AG08396 (cell line): ENCODE measurements at places on chromosomes 1 and 21.
A peak's percentile ranks its signal among the peaks of the same experiment; 100 is the strongest.

DNA sequence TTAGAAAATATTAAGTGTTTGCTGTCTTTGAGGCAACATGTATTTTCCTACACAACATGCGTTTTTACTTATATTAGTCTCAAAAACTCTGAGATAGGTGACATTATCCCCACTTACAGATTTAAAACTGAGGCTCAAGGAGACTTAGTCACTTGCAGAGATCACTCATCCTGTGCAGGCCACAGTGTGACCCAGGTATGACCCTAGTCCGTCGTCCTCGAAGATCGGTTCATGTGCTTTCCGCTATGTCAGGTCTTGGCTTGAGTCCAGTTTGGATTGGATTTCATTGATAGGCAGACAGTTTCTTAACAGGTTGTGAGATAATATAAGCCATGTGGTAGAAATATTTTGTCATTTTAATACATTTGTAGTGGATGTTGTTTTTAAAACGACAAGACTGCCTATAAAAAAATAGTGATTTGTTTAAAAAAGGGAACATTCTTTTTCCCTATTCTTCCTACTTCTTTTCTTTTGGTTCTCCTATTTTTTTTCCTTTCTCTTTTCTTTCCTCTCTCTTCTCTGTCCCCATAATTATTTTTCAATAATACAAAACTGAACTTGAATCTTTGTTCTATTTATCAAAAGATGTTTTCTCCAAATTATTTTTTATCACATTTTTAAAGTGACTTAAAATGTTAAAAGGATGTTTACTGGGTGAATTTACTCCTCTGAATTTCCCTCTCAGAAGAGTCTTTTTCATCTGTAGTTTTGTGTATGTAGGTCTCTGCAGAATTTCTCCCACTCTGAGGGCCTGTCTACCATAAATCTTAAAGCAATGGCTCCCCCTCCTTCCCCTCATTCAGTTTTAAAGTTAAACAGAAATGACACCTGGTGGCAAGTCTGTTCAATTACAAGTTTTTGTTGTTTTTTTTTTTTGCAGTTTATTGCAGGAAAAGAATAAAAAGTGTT, 81.8 kb downstream of the PHTF1 start:
- DNase-seq, result peak; percentile 40

GRCh38 chr1:205061665-205062069, 18.7 kb downstream of the CNTN2 start:
- DNase-seq, result peak; percentile 82

DNA sequence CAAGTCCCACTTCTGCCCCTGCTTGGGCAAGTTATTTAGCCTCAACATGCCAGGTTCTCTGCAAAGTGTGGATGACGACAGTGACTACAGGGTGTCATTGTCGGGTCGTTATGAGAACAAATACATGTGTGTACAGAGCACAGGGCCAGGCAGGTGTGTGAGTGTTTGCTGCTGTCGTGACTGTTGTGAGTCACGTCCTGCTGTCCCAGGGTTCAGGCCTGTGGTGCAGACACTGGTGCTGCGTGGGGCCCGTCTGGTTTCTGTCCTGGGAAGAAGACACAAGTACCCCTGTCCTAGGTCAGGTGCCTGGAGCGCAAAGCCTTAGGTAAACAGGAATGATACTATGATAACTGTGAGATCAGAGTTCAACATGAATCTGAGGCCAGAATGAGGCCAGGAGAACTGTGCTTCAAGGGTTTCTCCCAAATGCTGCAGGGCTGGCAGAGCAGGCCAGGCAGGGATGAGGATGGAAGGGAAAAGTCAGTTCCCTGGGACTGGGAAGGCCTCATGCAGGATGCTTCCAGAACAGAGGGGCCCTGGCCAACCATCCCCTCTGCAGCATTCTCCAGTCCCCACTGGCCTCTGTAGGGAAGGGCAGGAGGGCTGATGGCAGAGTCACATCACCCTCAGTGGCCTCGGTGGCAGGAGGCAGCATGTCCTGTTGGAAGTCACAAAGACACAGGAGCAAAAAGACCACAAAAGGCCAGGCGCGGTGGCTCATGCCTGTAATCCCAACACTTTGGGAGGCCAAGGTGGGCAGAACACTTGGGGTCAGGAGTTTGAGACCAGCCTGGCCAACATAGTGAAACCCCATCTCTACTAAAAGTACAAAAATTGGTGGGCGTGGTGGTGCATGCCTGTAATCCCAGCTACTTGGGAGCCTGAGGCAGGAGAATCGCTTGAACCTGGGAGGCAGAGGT, 15.7 kb downstream of the GPR157 start:
- no peak for DNase-seq

GRCh38 chr1:10737651-10738050, 58.8 kb downstream of the CASZ1 start:
- no peak for DNase-seq

DNA sequence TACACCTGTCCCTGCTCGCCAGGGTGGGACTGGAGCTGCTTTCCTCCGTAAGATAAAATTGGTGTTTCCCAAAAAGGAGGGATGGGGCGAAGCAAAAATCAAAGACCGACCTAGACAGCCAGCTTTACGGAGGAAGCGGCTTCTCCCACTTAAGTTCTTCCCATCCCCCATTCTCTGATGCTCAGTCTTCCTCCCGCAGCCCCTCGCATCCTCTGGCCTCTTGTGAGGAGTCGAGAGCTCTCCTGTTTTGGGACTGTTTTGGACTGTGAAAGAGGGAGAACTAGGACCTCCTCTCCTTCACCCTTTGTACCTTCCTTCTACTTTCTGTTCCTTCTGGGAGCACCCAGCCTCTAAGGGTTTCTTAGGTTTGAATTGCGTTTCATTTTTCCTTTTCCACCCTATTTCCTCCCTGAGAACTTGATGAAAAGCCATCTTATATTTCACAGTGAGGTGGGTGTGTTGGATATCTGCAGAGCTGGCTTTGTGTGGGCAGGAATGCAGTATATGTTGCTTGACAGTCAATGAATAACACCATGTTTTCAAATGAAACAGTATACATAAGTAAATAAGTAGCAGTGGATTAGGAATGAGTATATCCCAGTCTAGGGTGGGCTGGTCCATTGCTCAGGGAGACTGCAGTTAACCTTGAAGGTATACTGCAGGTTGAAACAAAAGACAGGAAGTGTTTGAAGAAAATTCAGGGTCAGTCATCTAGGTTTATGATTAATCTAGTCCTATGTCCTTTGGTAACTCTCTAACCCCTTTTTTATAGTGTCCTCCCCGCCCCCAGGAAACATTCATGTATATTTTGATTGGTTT, 848 bp downstream of the CTTNBP2NL start:
- no peak for DNase-seq

DNA sequence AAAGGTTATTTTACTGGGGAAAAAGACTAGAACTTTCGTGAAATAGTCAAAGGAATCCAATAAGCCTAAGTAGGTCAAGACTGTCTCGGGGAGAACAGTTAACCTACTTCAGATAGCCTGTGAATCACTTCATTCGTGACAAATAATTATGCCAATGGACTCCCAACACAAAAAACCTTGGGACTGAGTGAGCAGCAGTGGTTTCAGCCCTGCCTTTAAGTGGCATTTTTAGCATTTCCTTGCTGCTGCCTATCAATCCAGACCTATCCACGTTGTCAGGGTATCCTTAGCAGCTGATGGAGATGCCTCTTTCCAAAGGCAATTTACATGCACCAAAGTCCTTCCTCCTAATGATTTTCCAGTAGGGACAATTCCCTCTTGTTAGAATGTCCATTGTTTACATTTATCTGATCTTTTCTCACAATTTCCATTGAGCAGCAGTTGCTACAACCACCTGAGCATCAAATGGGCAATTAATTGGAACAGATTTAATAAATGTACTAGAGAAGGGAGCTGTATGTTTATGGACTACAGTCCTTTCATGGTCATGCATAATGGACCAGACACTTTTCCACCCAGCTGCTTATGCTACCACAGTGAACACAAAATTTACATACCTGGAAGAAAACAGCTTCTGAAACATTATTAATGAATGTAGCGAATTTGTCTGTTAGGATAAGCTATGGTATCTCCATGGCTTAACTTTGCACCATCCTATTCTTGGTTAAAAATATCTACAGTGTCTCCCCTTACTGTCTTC, 75.8 kb downstream of the TM2D1 start:
- DNase-seq, result no peak

DNA sequence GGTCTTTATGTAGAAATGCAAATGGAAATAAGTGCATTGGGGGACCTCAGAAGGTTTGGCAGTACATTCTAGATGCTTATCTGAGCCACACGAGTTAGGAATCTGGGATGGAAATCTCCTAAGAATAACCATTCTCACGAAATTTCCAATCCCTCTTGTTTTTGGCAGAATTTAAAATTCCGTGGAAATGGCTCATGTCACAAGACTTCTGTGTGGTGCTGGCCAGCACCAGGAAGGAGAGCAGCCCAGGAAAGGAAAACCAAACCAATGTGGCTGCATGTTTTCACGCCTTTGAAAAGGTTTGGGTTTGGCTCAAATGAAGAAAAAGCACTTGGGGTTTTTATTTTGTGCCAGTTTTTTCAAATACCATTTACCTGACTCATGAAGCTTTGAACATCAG, 80.1 kb upstream of the KCNK2 start:
- peak; percentile 74 for DNase-seq

DNA sequence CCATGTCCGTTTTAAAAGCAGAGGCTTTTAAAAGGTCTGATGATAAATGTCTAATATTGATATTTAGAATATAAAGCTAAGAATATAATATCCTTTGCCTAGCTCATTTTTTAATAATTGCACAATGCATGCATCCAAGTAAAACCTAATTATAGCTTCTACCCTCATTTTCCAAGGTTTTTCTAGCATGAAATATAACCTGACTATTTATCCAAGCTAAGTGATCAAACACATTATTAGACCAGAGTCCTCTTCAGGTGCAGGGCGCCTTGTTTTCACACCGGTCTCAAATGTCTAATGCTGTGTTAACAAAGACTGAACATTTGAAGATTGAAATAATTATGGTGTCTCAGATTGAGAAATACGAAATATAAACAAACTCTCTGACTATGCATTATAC, 648.9 kb upstream of the CXADR start:
- DNase-seq, result no peak

- DNase-seq, result no peak
These were observed 34.2 kb upstream of the PBX1 start for GRCh38 chr1:164524810-164525209.

DNA sequence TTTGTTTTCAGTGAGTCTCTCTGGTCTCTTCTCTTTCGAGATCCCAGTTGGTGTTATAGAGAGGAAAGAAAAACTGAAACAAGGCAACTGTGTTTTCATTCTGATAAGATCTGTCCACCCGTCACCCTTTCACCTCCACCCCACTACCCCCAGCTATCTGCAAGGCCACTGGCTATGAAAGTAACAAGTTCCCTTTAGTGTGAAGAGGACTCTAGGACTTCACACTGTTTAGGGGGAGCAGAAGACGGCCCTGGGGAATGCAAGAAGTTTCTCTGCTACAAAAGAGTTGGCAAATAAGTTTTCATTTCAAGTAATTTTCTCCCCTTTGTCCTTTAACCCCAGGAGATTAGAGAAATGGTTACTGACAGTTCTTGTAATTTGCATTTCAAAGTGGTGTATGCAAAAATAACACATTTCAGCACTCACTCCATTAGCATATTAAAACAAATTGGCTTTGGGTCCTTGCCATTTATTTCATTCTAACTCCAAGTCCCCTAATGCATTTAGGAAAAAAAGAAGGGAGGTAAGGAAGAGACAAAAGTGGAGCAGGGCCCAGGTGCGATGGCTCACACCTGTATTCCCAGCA, 79.6 kb upstream of the PPM1J start:
- no peak for DNase-seq

DNA sequence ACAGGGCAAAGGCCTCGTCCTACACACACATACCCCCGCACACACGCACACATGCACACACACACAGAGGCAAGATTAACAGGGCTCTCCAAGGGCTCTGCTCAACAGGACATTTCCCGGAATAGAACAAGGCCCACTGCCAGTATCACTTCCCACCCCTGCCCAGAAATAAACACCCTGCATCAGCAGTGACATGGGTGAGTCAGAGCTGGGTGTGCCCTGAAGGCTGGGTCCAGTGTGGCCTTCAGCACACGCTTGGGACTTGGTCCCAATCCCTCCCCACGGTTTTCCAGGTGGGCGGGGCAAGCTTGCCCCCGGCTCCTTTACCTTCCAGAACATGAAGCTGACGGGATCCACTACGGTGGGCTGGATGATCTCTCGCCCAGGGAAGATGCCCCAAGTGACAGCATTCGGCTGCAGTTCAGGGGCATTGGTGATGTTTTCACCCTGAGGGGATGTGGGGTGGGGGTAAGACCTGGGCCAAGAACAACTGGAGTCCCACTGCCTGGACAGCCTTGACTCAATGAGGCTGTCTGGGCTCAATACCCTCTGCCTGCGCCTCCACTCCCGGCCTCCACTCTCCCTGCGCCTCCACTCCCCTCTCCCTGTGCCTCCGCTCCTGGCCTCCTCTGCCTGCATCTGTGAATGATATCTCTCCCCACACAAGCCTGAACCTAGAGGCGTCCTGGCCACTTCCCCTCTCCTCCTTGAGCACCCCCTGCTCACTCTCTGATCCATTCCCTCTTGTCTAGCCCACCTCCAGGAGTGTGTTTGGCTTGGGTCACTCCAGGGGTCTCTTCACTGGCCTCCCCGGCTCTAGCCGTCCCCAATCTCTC, 14.7 kb downstream of the MTHFR start:
- DNase-seq, result peak; percentile 93

GRCh38 chr1:65209005-65209885, 61.2 kb downstream of the AK4 start:
- peak; percentile 46 for DNase-seq

GRCh38 chr1:69290291-69290690, 277.4 kb upstream of the LRRC7 start:
- DNase-seq, result no peak

GRCh38 chr1:59421232-59421920, 124.5 kb downstream of the FGGY start:
- DNase-seq, result no peak

DNA sequence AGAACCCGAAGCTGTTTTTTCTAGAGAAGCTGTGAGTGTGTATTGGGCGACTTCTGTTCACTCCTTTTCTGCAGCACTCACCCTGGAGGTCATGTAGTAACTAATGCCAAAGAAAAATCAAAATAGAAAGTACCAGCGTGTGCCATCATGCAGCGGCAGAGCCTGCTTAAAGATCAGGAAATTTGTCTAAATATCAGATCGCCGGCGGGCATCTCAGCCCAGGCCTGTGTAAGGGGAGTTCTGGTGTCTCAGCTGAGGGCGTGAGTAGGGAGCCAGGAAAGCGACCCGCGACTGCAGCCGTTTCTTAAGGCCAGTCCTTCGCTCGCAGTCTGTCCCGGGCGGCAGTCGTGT, 768 bp downstream of the EDARADD start:
- no peak for DNase-seq

- DNase-seq, result peak; percentile 78
These were observed 85.6 kb downstream of the STUM start for GRCh38 chr1:226634166-226634588.

- no peak for DNase-seq
These were observed 23.5 kb downstream of the RSPH1 start for GRCh38 chr21:42472521-42472920.
